ENCODE measurements at places on chromosomes 13 and 19. TPM values are rescaled to one million over a fixed set of nuclear protein-coding genes. Genes with fewer than 3 reads are reported as not detected.

DCT gene
- not detected for total RNA-seq

ZNF230 gene
- total RNA-seq, result 4.3 TPM

SOX1 gene
- not detected for total RNA-seq

CFAP97D2 gene
- 0.08 TPM for total RNA-seq

CCDC122 gene
- 4.6 TPM for total RNA-seq

INSR gene
- total RNA-seq, result 0.50 TPM

KANK3 gene
- total RNA-seq, result not detected

TMEM238 gene
- total RNA-seq, result not detected

SYCN gene
- total RNA-seq, result not detected

GNG8 gene
- total RNA-seq, result not detected

ZNF540 gene
- total RNA-seq, result not detected

PCDH20 gene
- total RNA-seq, result not detected

SLAIN1 gene
- total RNA-seq, result not detected

NUMBL gene
- 28.6 TPM for total RNA-seq

CYP4F12 gene
- not detected for total RNA-seq

CACNG6 gene
- not detected for total RNA-seq

ZNF14 gene
- total RNA-seq, result 2.6 TPM

ZNF99 gene
- not detected for total RNA-seq

ZNF649 gene
- total RNA-seq, result 4.8 TPM

Data from SJSA1 (cell line).